ENCODE measurements at places on chromosomes 2 and 18. TPM values are rescaled to one million over a fixed set of nuclear protein-coding genes. Genes with fewer than 3 reads are reported as not detected.

The MERTK gene
- 31.3 TPM for total RNA-seq

The RTP5 gene
- total RNA-seq = not detected

The TTC31 gene
- total RNA-seq = 23.6 TPM

The IL36RN gene
- 8.6 TPM for total RNA-seq

The DHRS9 gene
- not detected for total RNA-seq

The CTNNA2 gene
- total RNA-seq = not detected

The PPP1R1C gene
- total RNA-seq = 5.5 TPM

The RIF1 gene
- 29.1 TPM for total RNA-seq

The UPP2 gene
- total RNA-seq = not detected

The GULP1 gene
- 71.5 TPM for total RNA-seq

The GLI2 gene
- total RNA-seq = 0.39 TPM

The REG3G gene
- total RNA-seq = not detected

The MC2R gene
- total RNA-seq = not detected

The ERLEC1 gene
- 86.4 TPM for total RNA-seq

The TMEM247 gene
- not detected for total RNA-seq

The EML4 gene
- 36.5 TPM for total RNA-seq

The SPATA3 gene
- not detected for total RNA-seq

The M1AP gene
- total RNA-seq = 0.39 TPM

The HRH4 gene
- total RNA-seq = not detected

The CXCR4 gene
- total RNA-seq = not detected

The LAMA1 gene
- 2.0 TPM for total RNA-seq

The TMEM200C gene
- 0.11 TPM for total RNA-seq

The GREB1L gene
- total RNA-seq = 115 TPM

The CHRNG gene
- not detected for total RNA-seq

The NCL gene
- 75.4 TPM for total RNA-seq

The TFCP2L1 gene
- under 0.01 TPM for total RNA-seq

The PTH2R gene
- total RNA-seq = not detected

The NEU2 gene
- not detected for total RNA-seq

The SERPINB13 gene
- not detected for total RNA-seq

The NUP35 gene
- total RNA-seq = 9.0 TPM

The SNED1 gene
- 0.11 TPM for total RNA-seq

The ACOXL gene
- not detected for total RNA-seq

The DAPL1 gene
- not detected for total RNA-seq

The PROC gene
- total RNA-seq = 2.5 TPM

The CLHC1 gene
- 8.1 TPM for total RNA-seq

The FBXO36 gene
- 2.6 TPM for total RNA-seq

The ANKRD30BL gene
- total RNA-seq = not detected

The CPLX4 gene
- total RNA-seq = not detected

The IL18R1 gene
- 4.3 TPM for total RNA-seq

The LBX2 gene
- 1.8 TPM for total RNA-seq

The CDH19 gene
- total RNA-seq = not detected

The FIGN gene
- 5.1 TPM for total RNA-seq

The RAB6C gene
- 1.2 TPM for total RNA-seq

The TMEM17 gene
- 1.6 TPM for total RNA-seq

The CDK15 gene
- total RNA-seq = 8.5 TPM

The IKZF2 gene
- total RNA-seq = 41.8 TPM

The UGT1A4 gene
- total RNA-seq = 0.39 TPM

The DUSP28 gene
- total RNA-seq = 5.3 TPM

The SGPP2 gene
- not detected for total RNA-seq

The COBLL1 gene
- 56.4 TPM for total RNA-seq

The OR6B2 gene
- total RNA-seq = not detected

The XIRP2 gene
- not detected for total RNA-seq

The DYNAP gene
- total RNA-seq = not detected

The HS6ST1 gene
- 13.3 TPM for total RNA-seq

The PAIP2B gene
- 0.98 TPM for total RNA-seq

The FAM237A gene
- not detected for total RNA-seq

The RSAD2 gene
- not detected for total RNA-seq
